ENCODE measurements at places on chromosomes 16 and 17. TPM values are rescaled to one million over a fixed set of nuclear protein-coding genes. Genes with fewer than 3 reads are reported as not detected.

Gene CALB2
- polyA plus RNA-seq = 0.42 TPM

- DNase-seq = no peak
Measured at GRCh38 chr16:53061701-53062159, 6.9 kb downstream of the CHD9 start.

GRCh38 chr16:6616746-6617145 lies 715.9 kb upstream of the RBFOX1 start:
- no peak for DNase-seq

DNA sequence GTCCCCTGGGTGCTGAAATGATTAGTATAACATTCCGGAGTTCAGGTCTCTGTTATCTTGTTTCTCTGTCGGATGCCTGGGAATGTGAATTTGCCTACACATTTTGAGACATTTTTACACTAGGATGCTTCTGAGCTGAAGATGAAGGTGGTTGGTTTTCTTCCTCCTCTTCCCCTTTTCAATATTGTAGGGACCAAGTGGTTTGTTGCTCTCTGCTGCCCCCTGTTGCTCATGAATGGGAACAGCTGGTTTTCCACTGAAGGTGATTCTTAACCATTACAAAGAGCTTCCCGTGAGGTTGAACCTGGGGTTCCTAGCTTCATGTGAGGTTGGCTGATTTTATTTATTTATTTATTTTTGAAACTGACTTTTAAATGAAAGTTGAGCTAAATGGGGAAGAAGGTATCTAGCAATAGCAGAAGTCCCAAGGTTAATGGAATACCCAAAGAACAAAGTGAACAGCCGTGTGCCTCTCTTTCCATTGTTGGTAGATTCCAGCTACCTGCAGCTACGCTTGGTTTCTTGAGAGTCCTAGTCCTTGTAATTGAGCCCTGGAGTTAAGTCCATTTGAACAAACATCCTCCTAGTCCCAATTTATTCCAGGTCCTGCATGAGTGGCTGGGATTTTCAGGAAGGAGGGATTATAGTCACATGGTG lies 983.9 kb upstream of the EEF2KMT start:
- DNase-seq = peak; percentile 31

GRCh38 chr17:19361326-19361725 lies 1.2 kb downstream of the B9D1 start:
- no peak for DNase-seq

Data from renal cortex interstitium (tissue), 15 donors.